ENCODE measurements at places on chromosomes 6 and 20.

- no peak for DNase-seq
Measured at GRCh38 chr6:130159956-130160355, 62.8 kb downstream of the SAMD3 start.

DNA sequence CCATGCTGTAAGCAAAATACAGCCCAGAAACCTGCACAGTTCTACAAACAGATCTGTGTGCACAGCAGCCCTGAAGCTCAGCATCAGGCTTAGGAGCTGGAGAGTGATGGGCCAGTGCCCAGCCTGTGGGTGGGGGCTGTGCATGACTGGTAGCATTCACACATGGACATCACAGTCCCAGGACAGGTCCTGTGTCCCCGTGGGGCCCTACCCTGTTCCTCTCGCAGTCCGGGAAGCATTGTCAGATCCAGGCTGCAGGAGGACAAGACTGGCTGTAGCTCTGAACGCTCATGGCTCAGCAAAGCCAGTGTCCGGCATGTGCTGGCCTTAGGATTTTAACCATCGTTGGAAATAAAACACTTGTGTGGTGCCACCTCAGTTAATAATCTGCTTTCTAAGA lies 234.1 kb downstream of the CDH4 start:
- DNase-seq, result no peak

- DNase-seq, result no peak
Measured at GRCh38 chr6:26019261-26019830, 56.7 kb downstream of the TRIM38 start.

DNA sequence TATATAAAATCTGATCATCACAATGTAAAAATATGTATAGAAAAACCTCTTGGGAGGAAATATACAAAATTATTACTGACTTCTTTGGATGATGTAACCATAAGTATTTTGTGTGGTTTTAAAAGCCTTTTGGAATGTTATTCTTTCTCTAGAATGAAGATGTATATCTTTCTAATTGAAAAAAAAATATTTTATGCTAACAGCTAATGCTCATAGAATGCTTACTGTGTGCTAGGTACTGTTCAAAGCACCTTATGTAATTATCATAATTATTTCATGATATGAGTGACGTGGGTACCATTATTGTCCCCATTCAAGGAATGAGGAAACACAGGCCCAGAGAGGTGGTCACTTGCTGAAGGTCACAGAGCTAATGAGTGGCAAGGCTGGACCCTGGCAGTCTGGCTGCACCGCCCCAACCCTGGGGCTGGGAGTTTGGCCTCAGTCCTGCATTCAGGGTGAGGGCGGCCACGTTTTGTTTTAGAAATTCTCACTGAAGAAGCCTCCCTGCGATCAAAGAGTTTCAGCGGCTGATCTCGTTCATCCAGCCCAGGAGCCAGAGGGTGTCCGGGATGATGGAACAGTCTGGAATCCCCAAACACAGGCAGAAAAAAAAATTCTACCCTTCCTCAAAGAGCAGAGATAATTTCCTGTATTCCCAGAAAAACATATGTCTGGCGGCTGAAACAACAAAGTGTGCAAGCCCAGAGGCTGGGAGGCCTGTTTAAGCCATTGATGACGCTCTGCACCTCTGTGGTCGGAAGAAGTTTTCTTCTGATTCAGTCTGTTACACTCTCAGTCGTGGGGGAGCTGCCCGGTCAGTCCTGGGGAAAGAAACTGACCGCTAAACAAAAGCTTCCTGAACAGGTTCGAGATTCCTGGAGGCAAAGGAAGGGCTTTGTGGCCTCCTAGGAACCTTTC lies 37.3 kb downstream of the TFEB start:
- no peak for DNase-seq

GRCh38 chr20:63044605-63045004 lies 37.8 kb upstream of the BHLHE23 start:
- DNase-seq, result no peak

GRCh38 chr20:43824309-43825050 lies 90.2 kb upstream of the TOX2 start:
- DNase-seq, result no peak

- no peak for DNase-seq
Measured at GRCh38 chr20:34260208-34260942, 19.2 kb downstream of the ASIP start.

GRCh38 chr20:32709632-32710121 lies 33.6 kb downstream of the COMMD7 start:
- no peak for DNase-seq

GRCh38 chr6:102039441-102039840 lies 645.9 kb downstream of the GRIK2 start:
- DNase-seq, result no peak
